ENCODE measurements at places on chromosomes 6 and 20. TPM values are rescaled to one million over a fixed set of nuclear protein-coding genes. Genes with fewer than 3 reads are reported as not detected.

Gene MUC21
- not detected for total RNA-seq

Gene EPB41L1
- total RNA-seq, result 71.1 TPM

Gene PRSS35
- 0.08 TPM for total RNA-seq

Gene PPP1R3G
- 1.6 TPM for total RNA-seq

Gene KIF25
- total RNA-seq, result not detected

Gene GPX5
- not detected for total RNA-seq

Gene BPIFB1
- total RNA-seq, result not detected

Gene MRAP2
- 1.4 TPM for total RNA-seq

Gene SAMD3
- total RNA-seq, result not detected

All from A549 treated with RU486 at 1 μM for 4 hours (cell line).